ENCODE measurements at places on chromosomes 3 and 15.

DNA sequence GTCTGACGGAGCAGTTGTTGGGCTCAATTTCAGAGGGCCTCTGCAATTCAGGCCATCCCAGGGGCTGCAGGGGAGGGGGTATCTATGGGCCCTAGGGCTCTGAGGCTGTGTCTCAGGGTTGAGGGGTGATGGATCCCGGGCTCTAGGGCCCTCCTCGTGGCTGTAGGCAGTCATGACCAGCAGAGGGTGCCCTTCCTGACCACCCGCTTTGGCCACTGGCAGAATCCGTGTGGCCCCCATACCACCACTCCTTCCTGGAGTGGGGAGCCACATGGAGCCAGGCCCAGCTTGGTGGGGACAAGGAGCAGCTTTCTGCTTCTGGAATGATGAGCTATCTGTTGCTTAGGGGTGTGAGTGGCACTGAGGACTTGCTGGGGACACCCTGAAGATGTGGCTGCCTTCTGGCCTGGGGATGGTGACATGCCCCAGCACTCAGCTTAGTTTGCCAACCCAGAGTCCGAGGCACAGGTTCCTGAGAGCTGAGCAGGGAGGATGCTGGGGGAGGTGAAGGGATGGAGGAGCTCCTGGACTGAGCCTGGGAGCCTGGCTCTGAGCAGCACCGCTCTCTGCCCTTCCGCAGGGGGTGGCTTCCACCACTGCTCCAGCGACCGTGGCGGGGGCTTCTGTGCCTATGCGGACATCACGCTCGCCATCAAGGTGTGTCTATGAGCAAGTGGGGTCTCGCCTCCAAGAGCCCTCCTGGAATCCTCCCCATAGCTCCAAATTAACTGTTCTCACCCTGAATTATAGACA lies 20.2 kb downstream of the HDAC11 start:
- no peak for DNase-seq

DNA sequence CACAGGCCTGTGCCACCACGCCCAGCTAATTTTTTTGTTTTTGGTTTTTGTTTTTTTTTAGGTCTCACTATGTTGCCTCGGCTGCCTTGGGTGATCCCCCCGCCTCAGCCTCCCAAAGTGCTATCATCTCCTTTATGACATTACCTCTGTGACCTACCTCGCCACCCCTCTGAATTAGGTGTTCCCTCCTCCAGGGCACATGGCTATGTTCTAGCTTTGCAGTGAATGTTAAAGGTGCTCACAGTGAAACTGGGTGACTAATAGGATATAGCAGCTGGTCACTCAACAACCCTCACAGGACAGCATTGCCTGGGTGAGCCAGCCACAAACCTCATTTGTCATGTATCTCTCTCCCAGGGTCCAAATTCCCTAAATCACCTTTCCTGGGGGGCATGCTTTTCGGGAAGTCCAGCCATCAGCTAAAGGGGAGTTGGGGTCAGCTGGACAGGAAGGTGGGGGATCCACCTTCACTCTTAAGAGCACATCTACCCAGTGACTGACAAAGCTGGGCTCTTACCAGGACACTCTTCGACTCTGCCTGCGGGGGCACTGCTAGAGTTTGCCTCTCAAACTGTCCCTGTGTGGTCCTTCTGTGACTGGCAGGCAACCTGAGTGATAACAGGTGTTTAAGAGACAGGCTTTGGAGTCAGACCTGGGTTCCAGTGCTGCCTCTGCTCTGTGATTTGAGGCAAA lies 1.6 kb upstream of the TTLL3 start:
- DNase-seq: no peak

DNA sequence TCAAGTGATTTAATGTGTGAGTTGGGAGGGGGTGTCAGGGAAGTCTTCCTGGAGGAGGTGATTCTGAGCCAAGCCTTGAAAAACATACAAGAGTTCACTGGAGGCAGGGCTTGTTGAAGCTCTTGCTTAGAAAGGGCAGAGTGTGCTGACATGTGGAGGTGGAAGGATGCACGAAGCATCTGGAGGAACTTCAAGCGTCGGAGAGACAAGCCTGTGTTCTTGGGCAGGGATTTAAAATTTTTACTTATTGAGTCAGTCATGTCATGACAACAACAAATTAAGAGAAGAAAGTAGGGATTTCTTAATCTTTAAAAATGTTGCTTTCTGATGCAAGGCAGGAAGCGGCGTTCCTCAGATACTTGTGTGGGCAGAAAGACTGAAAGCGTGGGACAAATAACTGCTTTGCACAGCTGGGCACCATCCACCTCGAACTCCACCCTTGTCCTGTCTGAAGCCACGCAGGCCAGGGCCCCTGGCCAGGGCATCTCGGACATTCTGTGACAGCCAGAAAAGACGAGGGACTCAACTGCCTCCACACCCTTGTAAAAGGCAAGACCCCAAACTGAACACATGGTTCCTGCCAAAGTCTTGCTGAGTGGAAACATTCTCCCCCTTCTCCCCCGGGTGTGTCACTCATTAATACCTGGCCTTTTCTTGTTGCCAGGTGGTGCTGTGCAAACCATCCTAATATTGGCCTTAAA lies 6.9 kb upstream of the IL16 start:
- DNase-seq: peak; percentile 95

DNA sequence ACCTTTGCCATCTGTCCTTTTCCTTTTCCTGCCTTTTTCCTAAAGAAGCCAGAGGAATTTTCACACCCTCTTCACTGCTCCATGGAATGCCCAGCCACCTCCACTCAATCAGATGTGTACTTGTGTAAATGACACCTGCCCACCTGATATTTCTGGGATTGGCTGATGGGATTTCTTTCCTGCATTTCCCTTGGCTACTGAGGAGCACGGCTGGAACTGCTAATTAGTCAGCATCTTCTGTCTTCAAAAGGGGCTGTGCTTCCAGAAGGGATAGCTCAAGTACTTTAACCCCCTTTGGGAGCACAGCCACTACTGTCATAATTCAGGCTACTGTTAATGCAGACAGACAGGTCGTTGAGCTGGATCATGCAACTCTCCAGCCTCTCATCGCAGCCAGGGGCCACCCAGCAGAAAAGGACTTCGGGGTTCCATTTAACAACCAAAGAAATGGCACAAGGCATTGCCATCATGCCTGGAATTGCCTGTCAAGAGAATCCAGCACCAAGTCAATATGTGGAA lies 38.6 kb downstream of the MGLL start:
- no peak for DNase-seq
